Spinal cord (tissue), 10 donors: ENCODE measurements at places on chromosomes 5 and 9.

- no peak for DNase-seq
Measured at GRCh38 chr5:72746736-72747135, 69.7 kb upstream of the TNPO1 start.

DNA sequence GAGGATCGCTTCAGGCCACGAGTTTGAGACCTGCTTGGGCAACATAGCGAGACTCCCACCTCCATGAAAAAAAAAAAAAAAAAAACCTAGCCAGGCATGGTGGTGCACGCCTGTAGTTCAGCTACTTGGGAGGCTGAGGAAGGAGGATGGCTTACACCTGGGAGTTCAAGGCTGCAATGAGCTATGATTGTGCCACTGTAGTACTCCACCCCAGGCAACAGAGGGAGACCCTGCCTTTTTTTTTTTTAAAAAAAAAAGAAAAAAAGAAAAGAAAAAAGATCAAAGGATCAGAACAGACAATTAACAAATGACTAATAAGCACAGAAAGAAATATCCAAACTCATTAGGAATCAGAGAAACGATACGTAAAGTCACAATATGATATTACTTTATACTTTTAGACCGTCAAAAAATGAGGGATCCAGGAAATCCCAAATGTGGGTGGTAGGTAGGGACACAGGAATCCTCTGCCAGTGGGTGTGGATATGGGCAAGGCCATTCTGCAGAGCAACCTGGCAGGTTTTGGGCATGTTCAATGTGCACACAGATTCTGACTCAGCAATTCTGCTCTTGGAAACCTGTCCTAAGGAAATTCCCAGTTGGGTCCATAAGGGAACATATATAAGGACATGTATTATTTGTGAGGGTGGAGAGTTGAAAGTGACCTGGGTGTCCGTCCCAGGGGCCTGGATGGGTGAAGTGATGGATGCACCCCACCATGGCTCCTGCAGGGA is 144.7 kb upstream of the TBC1D2 start:
- no peak for DNase-seq

GRCh38 chr5:119895066-119895465 is 265.7 kb downstream of the FAM170A start:
- DNase-seq: no peak

DNA sequence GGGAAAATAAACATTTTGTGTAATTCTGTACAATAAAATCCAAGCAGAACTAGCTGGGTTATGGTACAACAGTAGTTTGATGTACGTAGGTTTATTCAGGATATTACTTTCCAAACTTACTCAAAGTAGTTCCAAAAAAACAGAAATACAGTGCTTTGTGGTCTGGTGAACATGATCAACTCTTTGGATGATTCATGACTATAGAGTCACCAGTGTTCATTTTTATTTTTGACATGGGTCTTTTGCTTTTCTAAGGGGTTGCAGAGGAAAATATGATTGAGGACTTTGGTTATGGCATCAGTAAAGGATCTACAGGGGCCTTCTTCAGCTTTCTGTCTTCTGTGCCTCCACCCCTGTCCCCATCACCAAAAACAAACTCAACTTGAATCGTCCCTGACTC is 127.2 kb downstream of the TLE4 start:
- no peak for DNase-seq

DNA sequence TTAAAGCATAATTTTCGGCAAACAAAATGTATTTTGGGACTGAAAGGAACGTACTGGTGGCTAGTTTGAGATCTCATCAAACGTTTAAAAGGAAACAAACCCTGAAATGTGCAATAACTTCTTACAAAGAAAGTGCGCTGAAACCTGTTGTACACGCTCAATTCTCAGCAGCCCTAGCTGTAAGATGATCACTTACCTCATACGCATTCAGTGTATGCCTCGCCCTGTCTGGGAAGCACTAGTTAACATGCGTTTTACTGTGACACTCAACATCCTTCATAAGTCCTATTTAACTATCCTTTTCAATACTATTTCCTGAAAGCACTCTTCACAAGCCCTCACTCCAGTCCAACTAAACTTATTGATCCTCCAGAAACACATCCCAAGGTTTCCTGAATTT is 485.0 kb upstream of the EDIL3 start:
- DNase-seq: no peak

- no peak for DNase-seq
Measured at GRCh38 chr5:129477532-129477931, 17.4 kb downstream of the ADAMTS19 start.

- no peak for DNase-seq
Measured at GRCh38 chr5:123582550-123583285, 70.7 kb downstream of the CSNK1G3 start.

- no peak for DNase-seq
Measured at GRCh38 chr5:153794327-153794726, 244.4 kb downstream of the FAM114A2 start.

- no peak for DNase-seq
Measured at GRCh38 chr9:98900725-98901124, 43.0 kb upstream of the COL15A1 start.

- no peak for DNase-seq
Measured at GRCh38 chr5:176553260-176554085, 4.3 kb downstream of the CDHR2 start.

- no peak for DNase-seq
Measured at GRCh38 chr5:149645236-149645635, 63.9 kb downstream of the ARHGEF37 start.

- DNase-seq: no peak
Measured at GRCh38 chr5:178078197-178079010, 34.9 kb upstream of the N4BP3 start.

DNA sequence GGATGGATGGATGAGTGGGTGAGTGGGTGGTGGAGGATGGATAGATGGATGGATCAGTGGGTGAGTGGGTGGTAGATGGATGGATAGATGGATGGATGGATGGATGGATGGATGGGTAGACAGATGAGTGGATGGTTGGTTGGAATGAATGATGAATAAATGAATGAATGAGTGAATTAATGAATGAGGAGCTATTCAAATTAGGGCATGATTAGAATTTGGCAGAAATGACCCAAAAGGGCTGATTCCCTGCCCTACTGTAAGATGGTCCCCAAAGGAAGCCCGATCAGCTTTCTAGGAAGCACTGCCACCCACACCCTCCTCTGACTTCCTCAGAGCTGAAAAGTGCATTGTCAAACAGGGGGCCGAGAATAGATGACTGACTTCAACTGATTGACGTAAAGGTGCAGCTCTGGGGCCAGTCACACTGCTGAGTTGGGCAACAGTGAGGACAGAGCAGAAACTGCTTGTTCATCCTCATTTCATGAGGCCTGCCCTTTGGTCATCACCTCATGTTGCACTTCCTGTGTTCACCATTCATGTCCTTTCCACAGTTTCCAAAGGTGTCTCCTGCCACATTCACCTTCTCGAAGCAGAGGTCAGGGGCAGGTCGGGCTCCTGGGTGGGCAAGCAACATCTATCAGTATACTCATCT is 34.3 kb downstream of the NIPAL4 start:
- no peak for DNase-seq

GRCh38 chr9:14156046-14156445 is 157.9 kb downstream of the NFIB start:
- DNase-seq: no peak

GRCh38 chr5:65742565-65743231 is 20.7 kb downstream of the NLN start:
- peak; percentile 73 for DNase-seq

- DNase-seq: no peak
Measured at GRCh38 chr5:104412649-104413240, 850.2 kb upstream of the NUDT12 start.

GRCh38 chr9:127154003-127154389 is 31.6 kb upstream of the ANGPTL2 start:
- no peak for DNase-seq

DNA sequence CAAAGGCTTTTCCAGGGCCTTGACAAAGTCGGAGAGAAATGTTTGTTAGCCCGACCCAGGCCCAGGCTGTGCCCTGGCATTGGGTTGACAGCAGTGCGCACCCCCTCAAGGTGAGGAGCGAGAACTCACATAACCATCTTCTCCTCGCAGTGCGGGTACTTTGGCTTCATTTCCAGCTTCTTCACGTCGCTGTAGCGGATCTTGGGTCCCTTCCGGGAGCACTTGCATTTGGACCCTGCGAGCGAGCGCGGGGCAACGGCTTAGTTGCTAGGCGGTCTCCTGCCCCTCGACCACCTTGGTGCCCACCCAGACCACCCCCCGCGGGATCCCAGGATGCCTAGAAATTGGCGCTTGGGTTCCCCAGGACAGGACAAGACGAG is 496 bp downstream of the CXCL14 start:
- DNase-seq: no peak

DNA sequence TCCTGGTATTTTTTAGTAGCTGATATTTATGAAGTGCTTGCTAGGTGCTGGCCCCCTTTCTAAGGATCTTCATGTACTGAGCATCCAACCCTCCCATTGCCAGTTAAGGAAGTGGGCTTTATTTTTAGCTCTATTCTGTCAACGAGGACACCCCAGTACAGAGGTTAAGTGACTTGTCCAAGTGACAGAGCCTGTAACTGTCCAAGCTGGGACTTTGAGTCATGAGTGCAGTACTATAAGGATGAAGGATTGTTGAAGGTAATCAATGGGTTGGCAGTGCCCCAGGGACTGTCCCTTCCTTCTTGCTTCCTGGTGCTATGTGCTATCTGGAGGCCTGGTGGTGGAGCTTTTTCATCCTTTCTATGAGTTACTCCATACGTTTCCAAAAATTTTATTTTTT is 18.0 kb upstream of the FABP6 start:
- DNase-seq: no peak

DNA sequence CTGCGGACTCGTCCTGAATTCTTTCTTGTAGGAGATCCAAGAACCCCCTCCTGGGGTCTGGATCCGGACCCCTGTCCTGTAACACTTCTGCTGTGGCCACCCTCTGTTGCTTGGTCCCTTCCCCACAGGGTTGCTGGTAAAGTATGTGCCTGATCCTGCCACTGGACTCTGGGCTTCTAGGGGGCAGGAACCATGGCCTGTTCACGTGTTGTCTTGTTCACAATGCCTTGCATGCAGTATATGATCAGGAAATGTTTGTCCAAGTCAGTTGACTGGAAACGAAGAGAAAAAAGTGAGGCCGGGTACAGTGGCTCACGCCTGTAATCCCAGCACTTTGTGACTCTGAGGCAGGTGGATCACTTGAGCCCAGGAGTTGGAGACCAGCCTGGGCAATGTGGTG is 139.3 kb upstream of the ALDH1B1 start:
- no peak for DNase-seq

GRCh38 chr9:2761424-2761823 is 44.1 kb downstream of the KCNV2 start:
- DNase-seq: no peak

- no peak for DNase-seq
Measured at GRCh38 chr9:36867672-36868471, 166.2 kb downstream of the PAX5 start.

- no peak for DNase-seq
Measured at GRCh38 chr5:71974165-71974564, 133.1 kb upstream of the MAP1B start.

DNA sequence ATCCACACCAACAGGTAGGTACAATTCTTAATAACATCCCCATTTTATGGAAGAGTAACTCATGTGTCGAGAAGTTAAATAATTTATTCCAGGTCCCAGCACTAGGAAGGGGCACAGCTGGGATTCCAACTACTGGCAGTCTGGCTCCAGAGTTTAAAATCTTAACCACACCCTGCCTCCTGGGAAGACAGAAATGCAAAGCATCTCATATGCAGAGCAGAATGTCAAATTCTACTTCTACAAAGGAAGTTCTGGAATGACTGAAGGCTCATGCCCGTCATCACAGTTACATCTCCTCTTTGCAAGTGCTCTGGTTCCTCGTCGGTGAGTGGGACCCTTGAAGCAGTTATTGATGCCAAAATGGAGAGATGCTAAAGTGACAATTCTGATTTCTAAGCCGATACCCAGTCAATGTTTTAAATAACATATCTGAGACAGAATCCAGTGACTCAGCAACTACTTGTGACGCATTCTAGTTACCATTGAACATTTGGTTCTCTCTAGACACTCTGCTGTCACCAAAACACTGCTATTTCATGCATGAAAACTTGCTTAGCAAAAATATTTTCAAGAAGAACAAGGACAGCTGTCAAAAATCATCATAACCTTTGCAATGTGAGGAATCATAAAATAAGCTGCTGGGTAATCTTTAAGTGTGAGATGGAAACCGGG is 412.7 kb downstream of the CTNND2 start:
- no peak for DNase-seq

GRCh38 chr5:170720984-170721383 is 62.5 kb upstream of the GABRP start:
- no peak for DNase-seq

DNA sequence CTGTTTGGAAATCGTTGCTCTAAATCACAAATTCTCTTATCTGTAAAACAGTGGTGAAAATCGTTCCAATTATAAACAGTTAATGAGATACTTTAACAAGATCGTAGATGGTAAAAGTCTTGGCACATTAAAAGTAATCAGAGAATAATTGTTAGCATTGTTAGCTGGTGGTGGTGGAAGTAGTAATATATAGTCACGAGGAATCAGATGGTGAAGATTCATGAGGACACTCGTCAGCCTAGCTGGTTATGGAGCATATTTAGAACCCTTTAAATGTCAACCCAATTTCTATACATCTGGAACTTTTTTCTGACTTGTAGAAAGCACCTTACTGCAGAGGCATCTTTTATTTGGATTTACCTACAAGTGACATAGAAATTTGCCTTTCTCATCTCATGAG is 190.8 kb downstream of the TLE1 start:
- no peak for DNase-seq

GRCh38 chr5:24646915-24647314 is 2.1 kb upstream of the CDH10 start:
- no peak for DNase-seq

DNA sequence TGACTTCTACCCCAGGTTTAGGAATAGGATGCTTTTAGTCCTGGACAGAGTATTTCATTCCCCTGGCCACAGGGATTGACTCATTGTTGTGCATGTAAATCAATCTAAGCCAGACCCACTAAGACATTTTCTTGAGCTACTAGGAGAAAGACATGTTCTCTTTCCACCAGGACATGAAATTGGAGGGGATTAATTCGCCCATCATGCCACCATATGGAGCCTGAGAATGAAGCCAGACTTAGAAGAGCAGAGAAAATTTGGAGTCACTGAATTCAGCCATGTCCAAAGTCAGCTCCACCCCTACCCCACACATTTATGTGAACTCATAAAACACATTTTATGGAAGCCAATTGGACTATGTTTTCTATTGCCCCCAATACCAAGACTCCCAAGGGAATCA is 322.5 kb downstream of the NFIB start:
- no peak for DNase-seq

GRCh38 chr5:115626445-115626823 is 598 bp upstream of the TMED7 start:
- DNase-seq: no peak

GRCh38 chr5:67432606-67433005 is 236.0 kb upstream of the CD180 start:
- no peak for DNase-seq

DNA sequence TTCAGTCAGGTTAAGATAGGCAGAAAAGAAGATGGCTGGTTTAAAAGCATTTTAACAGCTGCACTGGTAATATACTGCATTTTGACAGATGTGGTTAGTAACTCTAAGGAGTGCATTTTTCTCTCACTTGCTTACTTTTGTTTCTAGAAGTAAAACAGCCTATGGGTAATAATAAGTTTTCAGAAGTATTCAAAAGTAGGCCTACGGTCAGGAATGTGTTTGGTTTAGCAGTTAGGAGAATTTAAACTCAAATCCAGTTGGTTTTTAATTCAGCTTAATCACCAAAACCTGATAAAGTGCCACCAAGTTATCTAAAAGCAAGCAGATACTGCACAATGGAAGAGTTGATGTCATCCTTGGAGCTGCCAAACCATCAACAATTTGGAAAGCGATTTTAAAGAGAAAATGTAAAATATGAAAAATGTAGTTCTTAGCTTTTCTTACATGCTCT is 160.3 kb downstream of the ARSB start:
- peak; percentile 52 for DNase-seq
